ENCODE measurements at places on chromosomes 1 and 21.

DNA sequence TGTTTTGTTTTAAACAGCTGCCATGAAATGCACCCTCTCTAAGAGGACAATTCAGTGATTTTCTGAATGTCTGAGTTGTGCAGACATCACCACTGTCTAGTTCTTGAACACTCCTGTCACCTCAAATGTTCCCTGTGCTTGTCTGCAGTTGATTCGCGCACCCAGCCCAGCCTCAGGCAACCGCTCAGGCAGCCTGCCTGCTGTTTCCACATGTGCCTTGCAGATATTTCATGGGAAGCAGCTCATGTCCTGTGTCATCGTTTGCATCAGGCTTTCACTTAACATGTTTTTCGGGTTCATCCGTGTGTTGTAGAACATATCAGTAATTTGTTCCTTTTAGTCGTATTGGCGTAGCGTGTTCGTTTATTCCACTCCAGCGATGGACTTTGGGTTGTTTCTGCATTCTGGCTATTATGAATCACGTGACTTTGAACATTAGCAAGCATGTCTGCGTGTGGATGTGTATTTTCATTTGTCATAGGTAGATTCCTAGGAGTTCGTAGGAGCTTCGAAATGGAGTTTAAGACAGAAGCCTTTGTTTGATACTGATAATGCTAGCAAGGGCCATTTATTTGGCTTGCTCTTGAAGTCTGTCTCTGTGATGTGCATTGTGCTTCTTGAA, 12.1 kb downstream of the ADARB1 start:
- DNase-seq, result no peak

DNA sequence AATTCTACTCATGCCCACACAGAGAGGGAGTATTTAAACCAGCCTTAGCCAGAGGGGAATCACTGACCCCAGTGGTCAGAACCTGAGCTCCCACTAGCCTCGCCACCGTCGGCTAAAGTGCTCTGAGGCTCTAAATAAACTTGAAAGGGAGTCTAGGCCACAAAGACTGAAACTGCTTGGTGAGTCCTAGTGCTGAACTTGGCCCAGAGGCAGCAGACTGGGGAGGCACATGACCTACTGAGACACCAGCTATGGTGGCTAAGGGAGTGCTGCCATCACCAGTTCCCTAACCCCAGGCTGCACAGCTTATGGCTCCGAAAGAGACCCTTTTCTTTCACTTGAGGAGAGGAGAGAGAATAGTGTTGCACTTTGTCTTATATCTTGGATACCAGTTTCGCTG, 1542.8 kb downstream of the KCNT2 start:
- no peak for DNase-seq

DNA sequence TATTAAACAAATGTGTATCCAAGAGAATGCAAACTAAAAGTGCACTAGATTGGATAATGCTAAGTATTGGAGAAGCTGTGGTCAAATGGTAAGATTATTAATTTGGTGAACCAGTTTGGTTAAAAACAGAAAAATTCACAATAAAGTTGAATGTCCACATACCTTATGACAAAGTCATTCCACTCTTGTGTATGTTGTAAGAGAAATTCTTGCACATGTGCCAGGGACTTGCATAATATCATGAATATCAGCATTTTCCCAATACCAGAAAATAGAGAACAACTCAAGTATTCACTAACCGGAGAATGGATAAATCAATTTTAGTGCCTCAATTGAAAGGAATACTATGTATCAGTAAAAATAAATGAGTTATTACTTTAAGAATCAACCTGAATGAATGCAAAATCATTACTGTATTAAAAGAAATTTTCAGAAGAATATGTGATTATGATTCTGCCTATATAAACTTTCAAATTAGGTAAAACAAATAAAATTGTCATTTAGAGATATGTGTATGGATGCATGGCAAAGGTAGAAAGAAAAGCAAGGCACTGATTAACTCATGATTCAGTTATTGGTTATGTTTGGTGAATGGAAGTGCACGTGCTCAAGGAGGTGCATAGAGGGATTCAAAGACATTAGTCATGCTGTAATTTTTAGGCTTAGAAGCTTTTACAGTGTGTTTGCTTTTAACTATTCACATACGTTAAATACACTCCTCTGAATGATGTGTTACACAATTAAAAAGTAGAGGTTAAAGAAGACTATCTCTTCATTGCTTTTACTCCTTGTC, 217.4 kb upstream of the KCNK2 start:
- DNase-seq, result peak; percentile 87

DNA sequence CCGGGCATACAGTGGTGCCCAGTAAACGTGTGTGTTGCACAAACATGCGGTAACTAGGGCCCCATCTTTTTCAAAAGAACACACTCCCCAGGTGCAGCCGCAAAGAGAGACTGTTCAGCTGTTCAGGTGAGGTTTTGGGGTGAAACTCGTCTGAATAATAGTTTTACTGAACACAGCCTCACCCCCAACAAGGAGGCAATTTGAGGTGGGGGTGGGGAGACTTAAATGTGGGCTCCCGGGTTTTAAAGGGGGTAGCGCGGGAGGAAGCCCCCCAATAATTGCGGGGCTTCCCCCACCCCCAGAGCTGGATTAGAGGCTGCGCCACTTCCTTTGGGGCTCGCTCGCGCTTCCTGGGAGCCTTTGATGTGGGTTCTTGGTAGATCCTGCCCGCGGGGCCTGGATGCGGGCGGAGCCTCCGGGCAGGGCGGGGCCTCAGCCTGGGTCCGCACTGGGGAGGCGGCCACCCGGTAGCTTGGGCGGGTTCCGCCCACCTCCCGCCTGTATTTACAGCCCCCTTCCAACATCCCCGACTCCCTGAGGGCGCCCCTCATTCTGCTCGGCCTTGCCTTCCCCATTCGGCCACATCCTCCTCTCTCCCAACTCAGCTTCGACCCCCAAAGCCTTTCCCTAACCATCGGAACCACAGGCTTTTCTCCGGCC, 6.4 kb upstream of the EPHA2 start:
- DNase-seq, result no peak

- peak; percentile 21 for DNase-seq
These were observed 6.0 kb downstream of the TATDN3 start for GRCh38 chr1:212797681-212798080.

GRCh38 chr1:227311389-227312001, 6.8 kb downstream of the CDC42BPA start:
- no peak for DNase-seq

DNA sequence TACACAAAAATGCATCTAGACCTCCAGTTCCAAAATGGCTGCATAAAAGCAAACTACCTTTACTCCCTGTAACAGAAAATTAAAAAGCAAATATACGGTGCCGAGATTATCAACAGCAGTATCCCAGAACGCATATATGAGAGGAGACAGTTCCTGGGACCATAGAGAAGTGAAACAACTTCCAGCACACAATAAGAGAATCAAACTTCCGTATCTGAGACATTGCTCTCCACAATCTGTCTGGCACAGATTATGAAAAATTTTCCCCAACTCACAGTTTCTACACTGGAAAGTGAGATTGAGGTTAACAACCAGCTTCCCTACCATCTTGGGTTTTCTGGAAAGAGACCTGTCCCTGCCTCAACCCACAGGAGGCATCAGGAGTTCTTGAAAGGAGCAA, 47.2 kb upstream of the ST6GALNAC3 start:
- DNase-seq, result no peak

- no peak for DNase-seq
These were observed 16.8 kb downstream of the GNG12 start for GRCh38 chr1:67816506-67816905.

DNA sequence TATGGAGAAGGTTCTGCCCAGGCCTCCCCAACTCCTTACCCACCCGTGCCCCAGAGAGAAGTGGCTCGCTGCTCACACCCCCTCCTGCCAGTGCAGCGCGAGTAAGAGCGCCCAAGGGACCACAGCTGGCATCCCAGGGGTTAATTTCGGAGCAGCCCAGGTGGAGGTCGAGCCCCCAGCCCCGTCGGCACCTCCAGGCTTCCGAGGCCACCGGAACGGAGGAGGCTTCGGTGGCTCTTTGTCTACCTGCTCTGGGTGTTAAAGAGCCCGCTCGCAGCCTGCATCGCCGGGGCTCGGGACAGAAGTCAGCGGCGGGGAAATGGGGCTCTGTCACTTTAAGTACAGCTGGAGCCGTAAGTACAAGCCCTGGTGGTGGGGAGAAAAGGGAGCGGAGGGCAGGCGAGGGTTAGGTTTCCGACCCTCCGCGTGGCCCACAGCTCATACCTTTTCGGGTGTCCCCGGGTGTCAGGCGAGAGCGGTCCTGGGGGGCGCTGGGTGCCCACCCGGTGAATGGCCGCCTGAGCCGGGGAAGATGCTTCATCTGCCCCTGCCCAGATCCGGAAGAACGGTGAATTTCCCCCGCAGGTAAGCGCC, 89.4 kb upstream of the IPO9 start:
- no peak for DNase-seq

DNA sequence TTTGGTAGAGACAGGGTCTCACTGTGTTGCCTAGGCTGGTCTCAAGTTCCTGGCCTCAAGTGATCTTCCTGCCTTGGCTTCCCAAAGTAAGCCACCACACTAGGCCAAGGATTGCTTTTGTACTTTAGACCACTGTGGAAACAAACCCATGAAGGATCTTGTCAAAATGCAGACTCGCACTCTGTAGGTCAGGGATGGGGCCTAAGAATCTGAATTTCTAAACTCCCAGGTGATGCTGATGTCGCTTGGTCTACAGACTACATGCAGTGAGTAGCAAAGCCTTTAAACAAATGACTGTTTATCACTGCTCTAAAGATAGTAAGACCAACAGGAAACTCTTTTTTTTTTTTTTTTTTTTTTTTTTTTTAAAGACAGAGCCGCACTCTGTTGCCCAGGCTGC, 54.1 kb upstream of the MUTYH start:
- DNase-seq, result no peak

GRCh38 chr1:25567710-25568089, 24.3 kb downstream of the LDLRAP1 start:
- DNase-seq, result no peak

DNA sequence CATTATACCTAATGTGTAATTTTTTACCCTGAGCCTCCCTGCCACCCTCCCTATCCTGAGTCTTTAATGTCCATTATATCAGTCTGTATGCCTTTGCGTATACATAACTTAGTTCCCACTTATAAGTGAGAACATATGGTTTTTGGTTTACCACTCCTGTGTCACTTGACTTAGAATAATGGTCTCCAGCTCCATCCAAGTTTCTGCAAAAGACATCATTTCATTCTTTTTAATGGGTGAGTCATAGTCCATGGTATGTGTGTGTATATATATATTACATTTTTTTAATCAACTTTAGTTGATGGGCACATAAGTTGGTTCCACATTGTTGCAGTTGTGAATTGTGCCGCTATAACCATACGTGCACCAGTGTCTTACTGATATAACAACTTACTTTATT, 477.1 kb upstream of the NEGR1 start:
- DNase-seq, result no peak

- DNase-seq, result no peak
These were observed 30.4 kb upstream of the ZFYVE9 start for GRCh38 chr1:52111492-52111891.

DNA sequence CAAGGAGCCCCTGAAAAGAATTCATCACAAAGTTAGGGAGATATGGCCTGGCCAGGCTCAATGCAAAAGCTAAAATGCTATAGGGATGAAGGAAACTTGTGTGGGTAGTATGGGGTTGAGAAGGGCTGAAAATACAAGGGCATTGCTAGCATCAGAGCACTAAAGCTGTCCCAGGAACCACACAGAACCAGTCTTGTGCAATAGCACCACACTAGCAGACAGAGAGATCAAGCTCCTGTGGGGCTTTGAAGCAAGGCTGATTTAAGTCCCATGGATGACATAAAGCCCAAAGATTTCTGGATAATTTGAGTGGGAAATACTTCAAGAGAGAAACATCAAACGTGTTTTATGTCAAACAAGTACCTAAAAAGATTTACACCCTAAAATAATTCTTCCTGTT, 97.1 kb downstream of the VAV3 start:
- no peak for DNase-seq

GRCh38 chr1:228190182-228190581, 17.7 kb upstream of the OBSCN start:
- DNase-seq, result no peak

DNA sequence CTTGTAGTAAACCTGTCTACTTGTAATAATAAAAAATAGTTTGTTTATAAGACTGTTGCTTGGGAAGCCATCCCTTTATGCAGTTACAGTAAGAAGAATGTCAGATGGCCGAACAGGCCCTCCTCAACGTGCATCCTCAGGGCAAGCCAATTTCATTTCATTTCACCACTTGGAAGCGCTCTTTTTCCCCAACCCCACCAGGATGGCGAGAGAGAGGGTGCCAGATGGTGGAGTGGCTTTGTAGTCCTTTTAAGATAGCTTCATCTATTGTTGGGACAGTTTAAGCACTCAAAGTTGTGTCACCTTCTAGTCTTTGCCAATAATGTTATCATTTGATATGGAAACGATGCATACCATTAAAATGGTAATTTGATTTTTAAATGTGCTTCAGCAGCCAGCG, 356.3 kb upstream of the CAMK1G start:
- no peak for DNase-seq

DNA sequence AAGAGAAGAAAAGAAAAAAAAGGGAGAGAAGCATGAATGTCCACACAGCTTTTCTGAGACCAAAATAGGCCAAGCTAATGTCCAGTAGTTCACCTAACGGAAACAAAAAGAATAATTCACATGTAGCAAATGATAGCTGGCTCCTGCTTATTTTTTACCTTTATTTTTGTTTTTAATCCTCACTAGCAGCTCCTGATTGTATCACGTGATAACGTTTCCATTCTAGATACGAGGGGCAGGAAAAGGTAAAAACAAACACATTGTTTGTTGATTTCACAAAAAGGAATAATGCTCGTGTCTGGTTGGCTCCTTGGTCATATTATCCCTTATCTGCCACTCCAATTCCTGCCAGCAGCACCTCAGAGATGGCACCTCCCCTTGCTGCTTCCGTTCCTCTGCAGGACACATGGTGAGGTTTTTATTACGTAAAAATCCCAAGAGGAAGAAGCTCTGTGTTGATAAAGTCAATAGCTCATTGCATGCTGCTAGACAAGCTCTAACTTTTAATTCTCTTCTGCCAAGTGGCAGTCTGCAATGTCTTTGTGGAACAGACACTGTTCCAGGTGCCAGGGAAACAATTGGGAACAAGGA, 201.7 kb downstream of the CRB1 start:
- DNase-seq, result no peak

DNA sequence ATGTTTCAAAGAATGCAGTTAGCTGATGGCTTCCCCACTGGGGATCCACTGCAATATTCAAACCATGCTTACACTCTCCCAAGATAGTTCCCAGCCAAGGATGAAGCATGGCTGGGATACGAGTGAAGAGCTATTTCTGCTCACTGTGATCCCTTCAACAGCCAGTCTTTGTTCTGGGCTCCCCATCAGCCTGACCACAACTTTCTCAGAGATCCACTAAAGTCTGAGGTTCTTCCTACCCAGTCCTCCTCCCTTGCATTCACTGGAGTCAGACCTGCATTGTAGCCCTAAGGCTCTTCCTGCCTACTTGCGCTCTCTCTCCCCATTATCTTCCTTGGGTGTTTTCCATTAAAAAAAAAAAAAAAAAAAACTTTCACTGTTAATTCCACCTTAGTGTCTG, 101.4 kb downstream of the TTLL7 start:
- no peak for DNase-seq

DNA sequence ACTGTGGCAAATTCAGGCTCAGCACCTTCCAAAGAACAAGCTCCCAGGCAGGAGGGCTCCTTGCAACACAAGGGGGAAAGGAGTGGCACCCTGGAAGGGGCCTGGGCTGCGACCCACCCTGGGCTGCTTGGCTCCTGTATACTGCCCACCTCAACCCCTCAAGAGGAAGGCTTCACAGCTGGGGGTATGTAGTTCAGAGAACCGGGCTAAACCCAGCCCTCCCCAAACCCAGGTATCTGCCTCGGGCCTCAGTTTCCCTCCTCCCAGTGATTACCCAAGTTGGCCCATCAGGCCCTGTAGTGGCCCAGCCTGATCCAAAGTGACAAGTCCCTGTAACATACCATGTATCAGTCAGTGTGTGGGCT, 7.5 kb downstream of the TENT5B start:
- no peak for DNase-seq

Measured in IMR-90 (cell line).